ENCODE measurements at places on chromosomes 16 and 17.

GRCh38 chr16:11955713-11956123 lies 9.3 kb upstream of the TNFRSF17 start:
- no peak for DNase-seq

GRCh38 chr17:28335959-28336871 lies 654 bp downstream of the TNFAIP1 start:
- DNase-seq: no peak

DNA sequence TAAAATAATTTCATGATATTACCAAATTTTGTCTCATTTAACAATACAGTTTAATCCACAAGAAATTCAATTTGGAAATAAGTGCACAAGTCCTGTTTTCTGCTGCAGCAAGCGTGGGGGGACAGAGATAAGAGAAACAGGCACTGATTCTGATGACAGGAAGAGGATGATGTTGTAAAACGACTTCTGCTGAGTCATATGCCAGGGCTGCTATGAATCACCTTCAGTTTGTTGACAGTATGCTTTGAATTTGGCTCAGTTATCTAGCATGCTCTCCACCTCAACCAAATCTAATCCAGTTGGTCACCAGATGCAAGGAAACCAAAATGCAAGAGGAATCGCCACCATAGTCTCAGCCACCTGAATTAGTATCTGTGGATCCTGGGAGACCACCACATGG lies 244.1 kb upstream of the MON1B start:
- DNase-seq: no peak

- DNase-seq: no peak
Observed at GRCh38 chr17:81491181-81491581, 21.4 kb downstream of the ACTG1 start.

GRCh38 chr17:76166168-76166567 lies 25.1 kb upstream of the FOXJ1 start:
- DNase-seq: no peak

GRCh38 chr16:20610211-20610891 lies 34.2 kb upstream of the ACSM2B start:
- no peak for DNase-seq

DNA sequence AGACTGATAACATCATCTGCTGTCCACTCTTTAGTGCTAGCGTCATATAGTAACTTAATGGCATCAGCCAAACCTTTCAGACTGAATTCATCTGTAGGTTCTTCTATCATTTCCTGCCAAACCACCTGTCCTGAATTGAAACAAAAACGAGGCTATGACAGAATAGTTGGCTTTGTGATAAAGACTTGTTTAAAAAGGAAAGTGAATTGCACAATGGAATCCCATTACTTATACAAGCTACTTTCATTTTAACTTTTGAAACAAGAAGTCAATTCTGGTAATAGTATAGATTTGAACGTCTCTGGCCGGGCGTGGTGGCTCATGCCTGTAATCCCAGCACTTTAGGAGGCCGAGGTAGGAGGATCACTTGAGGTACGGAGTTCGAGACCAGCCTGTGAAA lies 18.2 kb downstream of the LASP1NB start:
- DNase-seq: no peak

- no peak for DNase-seq
Observed at GRCh38 chr16:78465730-78466129, 366.3 kb downstream of the WWOX start.

- DNase-seq: peak; percentile 92
Observed at GRCh38 chr16:85206472-85207356, 94.4 kb upstream of the CIBAR2 start.

- peak; percentile 50 for DNase-seq
Observed at GRCh38 chr17:80876950-80877728, 114.5 kb upstream of the CHMP6 start.

- DNase-seq: no peak
Observed at GRCh38 chr17:15213381-15214087, 51.6 kb downstream of the PMP22 start.

DNA sequence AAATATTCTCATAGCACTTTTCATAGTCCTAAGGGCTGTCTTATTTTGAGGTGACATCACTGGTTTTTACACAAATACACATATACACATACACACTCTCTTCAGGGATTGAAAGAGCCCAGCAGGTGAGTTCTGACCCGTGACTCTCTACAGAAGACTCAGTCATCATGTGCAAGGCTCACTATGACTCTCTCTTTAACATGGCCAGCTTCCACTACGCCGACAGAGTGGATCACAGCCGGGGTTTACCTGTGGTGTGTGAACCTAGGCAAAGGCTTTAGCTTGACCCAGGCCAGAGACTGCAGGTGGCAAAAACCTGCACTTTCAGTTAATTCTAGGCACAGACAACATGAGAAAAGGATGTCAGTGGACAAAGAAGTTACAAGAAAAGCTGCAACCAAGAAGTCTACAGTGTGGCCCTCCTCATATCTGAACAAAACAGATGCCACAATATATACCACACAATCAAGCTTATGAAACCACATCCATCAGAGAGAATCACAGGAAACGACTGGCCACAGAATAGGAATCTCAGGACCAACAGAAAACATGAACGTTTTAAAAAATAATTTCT lies 56.5 kb downstream of the CYTH1 start:
- no peak for DNase-seq

GRCh38 chr16:48612611-48613010 lies 2.6 kb upstream of the N4BP1 start:
- DNase-seq: no peak

GRCh38 chr17:80953471-80954315 lies 37.9 kb upstream of the CHMP6 start:
- peak; percentile 42 for DNase-seq

GRCh38 chr16:31099860-31100638 lies 5.5 kb upstream of the VKORC1 start:
- DNase-seq: no peak

GRCh38 chr17:77873500-77874302 lies 84.8 kb upstream of the TNRC6C start:
- no peak for DNase-seq

DNA sequence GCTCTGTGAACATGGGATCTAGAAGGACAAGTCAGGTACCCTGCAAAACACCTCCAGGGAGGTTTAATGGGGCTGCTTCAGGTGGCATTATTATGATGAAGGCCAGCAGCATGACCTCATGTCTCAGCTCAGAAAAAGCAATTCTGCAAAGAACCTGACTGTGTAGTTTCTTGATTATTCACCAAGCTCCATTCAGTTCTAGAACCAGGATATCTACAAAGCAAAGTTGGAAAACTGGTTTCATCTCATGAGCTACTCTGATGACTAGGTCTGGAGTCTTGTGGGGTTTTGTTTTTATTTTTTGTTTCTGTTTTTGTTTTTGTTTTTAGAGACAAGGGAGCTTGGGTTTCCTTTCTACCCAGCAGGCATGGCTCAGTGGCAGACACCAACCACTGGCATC lies 19.0 kb upstream of the LRRC37A3 start:
- DNase-seq: no peak

GRCh38 chr16:1355591-1355990 lies 3.9 kb downstream of the GNPTG start:
- no peak for DNase-seq

DNA sequence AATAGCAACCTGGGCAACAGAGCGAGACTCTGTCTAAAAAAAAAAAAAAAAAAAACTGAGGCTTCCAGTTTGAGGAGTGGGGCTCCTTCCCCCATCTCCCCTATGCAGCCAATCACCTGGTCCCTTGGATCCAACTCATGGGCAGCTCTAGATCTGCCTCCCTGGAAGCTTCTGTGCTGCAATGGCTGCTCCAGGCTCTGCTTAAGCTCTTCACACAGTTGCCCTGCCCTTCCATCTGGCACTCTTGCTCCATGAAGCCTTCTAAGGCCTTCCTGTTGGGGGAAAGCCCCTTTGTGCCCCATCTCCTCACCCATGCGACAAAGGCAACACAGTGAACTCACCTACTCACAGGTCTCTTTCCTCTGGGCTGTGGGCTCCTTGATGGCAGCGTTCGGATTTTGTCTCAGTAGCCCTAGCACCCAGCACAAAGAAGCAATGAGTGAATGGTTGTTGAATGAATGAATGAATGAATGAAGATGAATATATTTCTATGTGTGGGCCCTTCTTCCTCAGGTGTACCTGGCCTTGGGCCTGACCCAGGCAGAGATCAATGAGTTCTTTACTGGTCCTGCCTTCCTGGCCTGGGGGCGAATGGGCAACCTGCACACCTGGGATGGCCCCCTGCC lies 1.9 kb downstream of the NAGLU start:
- DNase-seq: no peak

DNA sequence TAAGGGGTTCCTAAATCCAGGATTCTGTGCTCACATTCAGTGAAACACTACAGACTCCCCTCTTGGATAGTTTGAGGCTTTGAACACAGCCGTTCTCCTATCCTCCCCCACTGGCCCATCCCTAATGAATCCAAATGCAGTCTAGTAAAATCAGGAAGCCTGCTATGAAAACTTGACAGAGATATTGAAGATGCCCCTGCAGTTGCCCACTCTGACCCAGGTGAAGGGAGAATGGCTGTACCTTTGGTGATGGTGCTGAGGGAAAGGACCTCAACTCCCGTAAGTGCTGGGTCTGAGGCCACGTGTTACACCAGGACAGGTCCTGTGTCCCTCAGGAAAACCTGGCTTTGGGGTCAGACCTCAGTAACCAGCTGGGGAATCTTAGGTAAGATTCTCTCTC lies 54.4 kb downstream of the SF3B3 start:
- no peak for DNase-seq

DNA sequence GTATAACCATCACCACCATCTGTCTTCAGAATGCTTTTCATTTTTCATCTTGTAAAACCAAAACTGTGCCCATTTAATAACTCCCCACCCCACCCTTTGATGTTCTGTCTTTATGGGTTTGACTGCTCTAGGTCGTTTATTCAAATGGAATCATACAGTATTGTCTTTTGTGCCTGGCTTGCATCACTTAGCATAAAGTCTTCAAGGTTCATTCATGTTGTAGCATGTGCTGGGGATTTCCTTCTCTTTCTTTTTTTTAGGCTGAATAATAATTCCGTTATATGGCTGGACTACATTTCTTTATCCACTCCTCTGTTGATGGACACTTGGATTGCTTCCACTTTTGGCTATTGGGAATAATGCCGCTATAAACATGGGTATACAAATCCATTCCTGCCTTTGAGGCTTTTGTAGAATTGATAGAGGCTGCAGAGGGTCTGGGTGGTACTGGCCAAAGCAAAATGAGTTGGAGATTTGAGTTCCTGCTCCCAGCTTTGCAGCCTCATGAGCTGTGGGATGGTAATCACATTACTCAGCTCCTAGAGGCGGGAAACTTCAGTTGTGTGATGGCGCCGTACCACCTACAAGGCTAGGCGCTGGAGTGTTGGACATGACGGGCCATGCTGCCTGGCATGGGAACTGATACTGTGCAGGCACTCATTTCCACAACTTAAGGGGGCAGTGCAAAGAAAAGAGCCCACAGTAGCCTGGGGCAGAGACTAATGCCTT lies 64.8 kb downstream of the CLEC16A start:
- peak; percentile 11 for DNase-seq

DNA sequence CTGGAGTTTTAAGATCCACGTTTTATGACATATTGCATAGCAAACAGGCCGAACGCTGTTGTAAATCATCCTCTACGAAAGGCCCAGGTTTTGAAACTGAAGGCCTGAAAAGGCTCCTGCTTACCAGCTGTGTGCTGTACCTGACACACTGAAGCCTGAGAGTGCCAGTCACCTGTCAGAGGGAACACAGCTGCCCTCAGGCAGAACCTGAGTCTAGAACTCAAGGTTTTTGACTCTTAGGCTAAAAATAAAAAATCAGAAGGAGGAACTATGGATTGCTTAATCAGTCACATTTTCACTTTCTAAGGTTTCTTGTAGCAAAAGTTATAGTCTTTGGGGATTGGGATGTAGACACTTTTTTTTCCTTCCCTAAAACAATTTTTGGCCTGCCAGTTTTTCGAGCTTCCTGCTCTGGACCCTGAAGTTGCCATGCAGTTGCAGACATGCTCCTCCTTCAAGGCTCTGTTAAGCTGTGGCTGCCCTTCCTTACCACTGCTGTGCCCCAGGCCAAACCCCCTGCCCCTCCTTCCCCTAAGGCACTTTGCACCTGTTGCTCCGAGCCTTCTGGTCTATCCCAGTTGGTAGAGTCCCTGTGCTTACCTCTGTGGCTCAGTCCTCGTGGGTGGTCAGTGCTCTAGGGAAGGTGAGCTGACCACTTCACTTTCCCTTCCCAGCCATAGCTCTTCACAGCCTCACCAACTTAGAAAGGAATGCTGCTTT lies 56.6 kb downstream of the TENT4B start:
- no peak for DNase-seq

GRCh38 chr16:86681031-86681756 lies 102.8 kb downstream of the FOXL1 start:
- DNase-seq: peak; percentile 69

DNA sequence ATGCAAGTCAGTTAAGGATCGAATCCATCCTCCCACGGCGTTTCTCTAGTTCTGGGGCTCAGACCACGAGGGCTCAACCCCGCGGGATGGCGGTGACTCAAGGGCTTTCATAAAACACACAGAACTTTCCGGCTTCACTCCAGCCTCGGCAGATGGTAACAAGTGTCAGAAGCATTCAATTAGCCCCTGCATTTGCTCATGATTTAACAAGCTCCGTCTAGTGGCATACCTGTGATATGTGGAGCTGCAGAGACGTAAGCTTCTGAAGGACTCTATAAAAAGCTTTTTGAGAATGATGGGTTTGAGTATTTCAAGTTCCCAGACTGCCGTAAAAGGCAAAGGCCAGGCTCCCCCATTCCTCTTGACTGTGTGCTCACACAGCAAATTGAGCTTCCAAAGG lies 91.3 kb upstream of the SEC14L1 start:
- no peak for DNase-seq

- no peak for DNase-seq
Observed at GRCh38 chr16:66863707-66864106, 16.6 kb upstream of the PDP2 start.

DNA sequence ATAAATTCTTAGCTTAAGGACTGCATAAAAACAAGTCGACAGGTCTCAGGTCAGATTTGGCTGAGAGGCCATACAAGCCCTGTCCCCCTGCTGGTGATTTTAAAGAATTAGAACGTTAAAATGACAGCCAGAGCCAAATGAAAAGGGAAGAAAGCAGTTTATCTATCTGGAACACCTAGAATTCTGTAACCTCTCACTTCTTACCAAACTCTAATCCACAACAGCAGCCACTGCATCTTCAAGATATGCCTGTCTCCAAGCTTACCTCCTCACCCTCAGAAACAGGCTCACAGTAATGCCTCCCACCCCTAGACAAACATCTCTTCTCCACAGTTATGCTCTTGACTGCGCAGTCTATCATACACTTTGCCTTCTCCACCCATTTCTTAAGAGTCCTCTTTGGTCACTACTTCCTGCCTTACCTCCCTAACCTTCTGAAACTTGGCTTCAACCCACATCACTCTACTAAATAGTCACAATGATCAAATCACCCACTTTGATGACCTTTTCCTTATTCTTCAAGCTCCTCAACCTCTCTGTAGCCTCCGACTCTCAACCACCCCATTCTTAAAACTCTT lies 14.2 kb downstream of the ANKFY1 start:
- no peak for DNase-seq

GRCh38 chr17:64455993-64456885 lies 7.3 kb downstream of the MILR1 start:
- no peak for DNase-seq

All from tibial artery (tissue), 4 donors.